Stimulated activated CD8-positive, alpha-beta memory T cell treated with anti-CD3 and anti-CD28 coated beads, Interleukin-2, amount 100 ng/mL, for 48 hours (primary cell): ENCODE measurements at places on chromosomes 2 and 18.

DNA sequence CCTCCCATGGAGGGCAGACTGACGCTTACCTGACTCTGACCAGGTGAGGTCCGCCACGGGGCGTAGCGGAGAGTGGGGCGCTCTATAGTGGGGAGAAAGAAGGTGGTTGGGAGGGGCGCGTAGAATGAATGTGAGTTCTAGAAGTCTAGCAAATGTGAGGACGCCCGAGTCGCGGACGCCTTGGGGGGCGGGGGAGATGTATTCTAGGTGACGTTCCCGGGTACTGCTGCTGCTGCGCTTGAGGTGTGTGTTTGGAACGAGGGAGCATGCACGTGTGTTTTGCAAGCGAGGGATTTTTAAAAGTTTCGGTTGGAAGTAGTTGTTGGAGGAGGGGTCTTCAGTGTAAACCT, 758 bp downstream of the RIF1 start:
- peak; percentile 23 for DNase-seq

- peak; percentile 51 for DNase-seq
Measured at GRCh38 chr2:230877759-230878598, 13.2 kb downstream of the ITM2C start.

GRCh38 chr18:61398961-61399705, 65.9 kb downstream of the CDH20 start:
- no peak for DNase-seq

- DNase-seq, result no peak
Measured at GRCh38 chr2:64737547-64737946, 83.8 kb upstream of the SERTAD2 start.

GRCh38 chr2:105631011-105631410, 113.7 kb upstream of the NCK2 start:
- no peak for DNase-seq

DNA sequence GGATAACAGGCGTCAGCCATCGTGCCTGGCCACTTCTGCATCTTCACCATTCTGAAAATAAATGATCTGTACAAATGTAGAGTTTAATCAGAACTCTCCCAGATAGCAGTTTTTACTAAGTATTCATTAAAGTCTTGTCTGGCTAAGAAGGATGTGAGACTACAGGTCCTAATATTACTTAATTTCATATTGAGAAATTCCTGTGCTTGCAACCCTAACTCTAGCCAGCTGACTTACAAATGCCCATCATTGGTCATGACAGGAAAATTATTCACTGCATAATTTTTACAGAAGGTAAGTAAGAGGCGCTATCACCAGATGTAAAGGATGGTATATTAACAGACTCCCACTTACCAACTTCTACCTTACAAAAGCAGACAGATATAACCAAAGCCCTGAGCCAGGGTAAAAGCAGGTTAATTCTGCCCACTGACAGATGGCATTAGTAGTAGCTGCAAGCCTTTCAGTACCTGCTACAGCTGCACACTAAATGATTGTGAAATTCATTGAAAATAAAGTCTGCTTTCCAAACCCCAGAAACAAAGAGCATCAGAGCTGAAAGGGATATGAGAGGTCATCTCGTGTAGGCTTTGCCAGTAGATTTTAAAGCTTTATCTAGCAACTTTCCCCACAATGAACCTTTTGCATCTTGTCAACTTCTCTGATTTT, 271.3 kb upstream of the STON1 start:
- DNase-seq, result no peak

DNA sequence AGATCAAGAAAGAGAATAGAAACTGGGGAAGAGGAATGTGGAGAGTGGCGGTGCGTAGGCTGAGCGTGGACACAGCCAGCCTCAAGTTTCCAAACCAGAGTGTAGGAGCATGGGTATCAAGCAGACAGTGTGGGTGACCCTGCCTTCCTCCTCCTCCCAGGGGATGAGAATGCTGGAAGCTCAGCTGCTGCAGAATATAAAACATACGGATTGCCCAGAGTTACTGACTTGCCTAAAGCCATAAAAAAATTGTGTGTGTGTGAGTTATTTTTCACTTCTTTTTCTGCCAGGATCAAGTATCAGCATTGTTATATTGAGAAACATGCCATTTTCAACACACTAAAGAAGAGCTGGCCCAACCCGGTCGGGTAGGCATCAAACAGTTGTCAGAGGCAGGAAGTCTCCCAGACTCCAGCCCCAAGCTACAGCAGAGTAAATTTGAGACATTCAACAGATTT, 333.3 kb upstream of the ACVR2A start:
- DNase-seq, result no peak

DNA sequence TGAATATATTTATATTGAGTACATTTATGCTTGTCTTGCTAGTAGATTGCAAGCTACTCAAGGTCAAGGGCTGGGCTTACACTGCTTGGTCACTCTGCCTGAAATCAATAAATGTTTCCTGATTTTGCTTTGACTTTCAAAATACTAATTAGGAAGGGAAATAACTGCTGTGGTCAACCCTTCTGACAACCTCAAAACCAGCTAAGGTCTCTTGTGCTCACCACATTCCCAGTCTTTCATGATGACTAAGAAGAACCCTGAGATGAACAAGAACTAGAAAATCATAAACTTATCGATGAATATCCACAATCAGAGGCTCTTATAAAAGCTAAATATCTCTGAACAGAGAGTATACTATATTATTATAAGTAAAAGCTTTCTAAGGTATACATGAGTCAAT, 33.3 kb downstream of the ABCB11 start:
- no peak for DNase-seq

DNA sequence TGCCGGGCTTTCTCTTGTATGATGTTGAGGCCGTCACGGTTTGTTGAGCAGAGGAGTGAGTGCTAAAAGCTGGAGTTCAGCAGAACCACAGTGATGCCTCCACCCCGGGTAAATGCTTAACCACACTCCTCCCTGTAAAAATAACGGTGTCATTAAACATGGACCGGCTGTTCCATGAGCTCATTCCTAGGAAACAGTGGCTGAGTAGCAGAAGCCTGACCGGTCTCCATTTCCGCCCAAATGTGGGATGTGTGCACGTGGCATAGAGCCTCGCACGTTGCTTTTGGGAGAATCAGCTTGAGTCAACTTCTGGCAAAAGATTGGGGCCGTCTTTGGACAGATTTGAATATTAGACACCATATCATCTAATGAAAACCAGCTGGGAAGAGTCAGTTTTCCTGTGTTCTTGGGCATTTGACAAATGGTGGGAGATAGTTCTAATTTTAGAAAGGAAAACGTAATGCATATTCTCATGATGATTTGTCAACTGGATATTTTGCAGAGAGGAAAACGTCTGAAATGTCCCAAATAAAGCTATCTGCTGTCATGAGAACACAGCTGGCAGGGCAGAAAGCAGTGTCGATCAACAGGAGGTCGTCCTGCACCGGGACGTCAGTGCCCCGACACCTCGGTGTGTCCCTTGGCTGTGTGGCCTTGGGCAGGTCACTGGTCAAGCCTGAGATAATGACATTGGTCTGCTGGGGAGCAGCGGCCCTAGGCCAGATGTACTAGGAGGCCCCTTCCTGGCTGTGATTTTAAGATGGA, 42.4 kb downstream of the LRRFIP1 start:
- DNase-seq, result no peak

DNA sequence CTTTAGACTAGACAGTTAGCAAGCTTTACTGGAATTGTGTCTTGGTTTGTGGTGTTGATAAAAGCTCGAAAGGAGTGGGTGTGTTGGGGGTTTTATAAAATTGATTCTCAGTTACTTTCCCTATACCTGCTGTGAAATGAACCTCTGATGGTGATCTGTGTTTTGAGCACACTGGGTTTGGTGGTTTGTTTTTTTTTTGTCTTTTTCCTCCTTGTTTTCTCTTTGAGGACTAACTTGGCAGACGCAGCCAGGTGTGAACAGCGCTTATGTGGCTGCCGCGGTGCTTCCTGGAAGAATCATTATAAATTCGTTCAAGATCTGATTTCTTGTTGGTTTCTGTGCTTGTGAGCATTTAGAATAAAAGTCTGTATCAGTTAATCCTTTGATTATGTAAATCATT, 28.5 kb downstream of the GRHL1 start:
- DNase-seq, result no peak

- peak; percentile 53 for DNase-seq
Measured at GRCh38 chr18:63074981-63075404, 244.6 kb downstream of the BCL2 start.

- no peak for DNase-seq
Measured at GRCh38 chr2:130183512-130184373, 1.7 kb downstream of the MZT2B start.

GRCh38 chr2:161147856-161148255, 12.4 kb upstream of the TANK start:
- DNase-seq, result no peak

- no peak for DNase-seq
Measured at GRCh38 chr2:241207641-241208040, 19.2 kb downstream of the ANO7 start.

- no peak for DNase-seq
Measured at GRCh38 chr18:54069729-54070128, 154.7 kb downstream of the MBD2 start.

DNA sequence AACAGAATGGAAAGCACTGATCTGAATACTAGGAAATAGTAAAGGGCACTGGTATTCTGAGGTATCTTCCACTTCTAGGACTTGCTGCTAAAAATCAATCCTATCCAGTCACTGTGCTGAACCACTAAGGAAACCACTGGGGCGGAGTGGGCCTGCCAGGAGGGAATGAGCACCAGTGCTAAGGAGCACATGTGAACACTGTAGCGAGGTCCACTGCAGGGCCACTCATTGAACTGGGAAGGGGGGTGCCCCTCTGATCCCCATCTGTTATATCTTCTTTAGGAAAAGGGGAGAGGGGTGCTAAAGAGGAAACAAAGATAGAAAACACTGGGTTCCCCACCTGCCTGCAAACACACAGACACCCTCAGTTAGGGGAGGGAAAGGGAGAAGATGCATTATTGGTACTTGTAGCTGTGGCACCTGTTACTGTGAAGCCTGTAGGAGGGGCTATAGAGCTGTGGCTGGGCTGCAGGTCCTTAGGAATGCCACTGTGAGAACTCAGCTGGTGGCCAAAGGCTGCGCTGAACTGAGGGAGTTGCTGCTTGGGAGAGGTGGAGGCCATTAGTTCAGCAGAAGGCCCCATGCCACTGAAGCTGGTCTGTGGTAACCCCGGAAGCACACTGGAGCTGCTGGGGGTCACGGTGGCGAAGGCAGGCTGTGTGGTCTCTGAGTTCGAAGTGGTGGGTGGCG, 81.8 kb downstream of the INO80D start:
- no peak for DNase-seq

GRCh38 chr18:31125878-31126277, 23.7 kb upstream of the DSC2 start:
- no peak for DNase-seq

DNA sequence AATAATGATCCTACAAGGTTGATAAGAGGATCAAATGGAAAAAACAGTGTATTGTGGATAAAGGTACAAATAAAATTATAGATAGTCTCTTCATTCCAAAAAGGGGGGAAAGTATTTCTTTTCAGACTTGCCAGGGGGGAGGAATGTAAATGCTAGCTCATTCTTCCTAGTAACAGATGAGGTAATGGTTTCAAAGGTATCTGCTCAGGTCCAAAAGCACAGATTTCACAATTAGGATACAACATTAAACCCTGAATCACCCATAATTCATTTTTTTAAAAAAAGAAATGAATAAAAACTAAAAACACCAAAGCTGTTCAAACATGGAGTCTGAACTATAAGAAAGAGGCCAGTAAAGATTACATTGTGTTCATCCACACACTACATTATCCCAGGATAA, 142.0 kb downstream of the ATAD2B start:
- no peak for DNase-seq

DNA sequence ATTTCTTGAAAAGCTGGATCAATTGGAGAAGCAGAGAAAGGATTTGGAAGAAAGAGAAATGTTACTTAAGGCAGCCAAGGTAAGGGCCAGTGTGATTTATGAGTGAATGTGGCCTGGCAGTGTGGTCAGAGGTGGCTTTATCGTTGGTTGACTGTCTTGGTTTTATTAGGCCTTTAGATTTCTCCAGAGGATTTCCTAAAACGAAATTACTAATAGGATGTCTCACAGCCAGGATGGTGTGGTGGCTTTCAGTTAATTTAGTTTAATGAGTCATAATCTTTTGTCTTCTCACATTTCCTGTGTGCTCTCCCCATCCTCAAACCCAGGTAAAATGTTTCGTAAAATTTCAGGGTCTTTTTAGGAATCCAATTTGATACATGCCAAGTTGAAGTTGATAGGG, 100.8 kb downstream of the TAF4B start:
- DNase-seq, result no peak

DNA sequence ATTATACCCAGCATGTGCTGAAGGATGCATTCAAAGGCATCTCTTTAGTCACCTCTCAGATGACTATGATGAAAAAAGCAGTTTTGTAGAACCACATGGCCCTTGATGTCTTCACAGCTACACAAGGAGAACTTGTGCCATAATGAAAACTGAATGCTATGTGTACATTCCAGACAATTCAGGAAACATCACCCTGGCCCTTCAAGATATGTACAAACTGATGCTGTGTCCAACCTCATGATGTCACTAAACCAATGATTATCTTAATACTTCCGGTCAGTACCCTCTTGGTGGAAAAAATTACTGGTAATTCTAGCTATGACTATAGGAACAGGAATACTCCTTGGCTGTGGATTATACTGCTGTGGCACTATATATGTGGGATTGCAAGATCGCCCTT, 20.0 kb downstream of the DUSP11 start:
- DNase-seq, result no peak

GRCh38 chr2:72083751-72084583, 63.7 kb downstream of the CYP26B1 start:
- no peak for DNase-seq

DNA sequence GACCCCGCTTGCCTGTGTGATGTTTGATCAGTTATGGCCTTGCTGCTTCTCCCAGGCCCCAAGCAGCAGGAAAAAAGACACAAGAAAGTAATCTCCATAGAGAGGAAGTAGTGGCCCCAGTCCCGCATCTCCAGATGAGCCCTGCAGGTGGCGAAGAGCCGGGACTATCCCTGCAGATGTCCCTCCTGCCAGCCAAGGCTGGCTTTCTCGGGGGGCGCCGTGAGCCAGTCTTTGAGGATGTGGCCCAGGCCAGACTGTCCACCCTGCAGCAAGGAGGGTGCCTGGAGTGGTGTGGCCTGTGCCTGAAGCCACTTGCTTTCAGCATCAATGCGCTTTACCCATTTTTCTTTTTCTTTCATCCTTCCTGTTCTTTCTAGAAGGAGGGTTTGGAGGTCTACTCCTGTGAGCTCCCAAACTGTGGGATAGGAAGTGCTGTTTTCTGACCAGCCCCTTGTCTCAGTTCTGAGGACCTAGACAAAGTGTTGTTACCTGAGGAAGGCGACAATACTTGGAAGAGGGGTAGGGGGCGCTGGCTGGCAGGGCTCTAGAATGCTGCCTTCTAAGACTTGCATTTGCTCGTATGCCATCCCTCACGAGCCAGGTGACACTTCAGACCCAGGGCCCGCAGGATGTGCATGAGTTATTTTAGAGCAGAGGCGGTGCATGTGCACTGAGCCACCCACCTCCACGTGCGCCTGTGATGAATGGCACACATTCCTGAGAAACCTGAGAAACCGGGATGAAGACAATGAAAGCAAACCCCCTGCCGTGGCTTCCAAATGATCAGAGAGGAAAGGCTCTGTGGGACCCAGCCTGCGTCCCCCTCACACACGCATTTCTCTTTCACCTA, 255.8 kb downstream of the FBXO15 start:
- no peak for DNase-seq

- no peak for DNase-seq
Measured at GRCh38 chr18:5073026-5073944, 123.8 kb downstream of the AKAIN1 start.

- no peak for DNase-seq
Measured at GRCh38 chr18:44510390-44510789, 170.3 kb upstream of the SETBP1 start.
